GM12878 (cell line): ENCODE measurements at places on chromosomes 1 and 21. TPM values are rescaled to one million over a fixed set of nuclear protein-coding genes. Genes with fewer than 3 reads are reported as not detected.

Gene TCEA3
- total RNA-seq = 0.37 TPM in 1 of 2 replicates, not detected in the other

Gene FMO4
- total RNA-seq = 0.32 and 0.72 TPM in 2 replicates

Gene ITSN1
- 5.1 and 6.1 TPM in 2 replicates for total RNA-seq

Gene OR2G6
- 0.77 and 1.1 TPM in 2 replicates for total RNA-seq

Gene TSPAN1
- total RNA-seq = 0.18 and 0.61 TPM in 2 replicates

Gene FAM3B
- not detected in 2 replicates for total RNA-seq

Gene PKNOX1
- total RNA-seq = 11.9 and 13.3 TPM in 2 replicates

Gene FALEC
- total RNA-seq = 0.41 TPM in 1 of 2 replicates, not detected in the other

Gene GPR3
- 0.33 and 0.56 TPM in 2 replicates for total RNA-seq

- no peaks in the 10 kb centered on the region for H3K27me3 ChIP-seq
- H3K36me3 ChIP-seq = no peaks in the 10 kb centered on the region
- no peak overlapping the region for H3K4me3 ChIP-seq
Measured at GRCh38 chr21:35189077-35189863, 140.2 kb upstream of the RUNX1 start.

DNA sequence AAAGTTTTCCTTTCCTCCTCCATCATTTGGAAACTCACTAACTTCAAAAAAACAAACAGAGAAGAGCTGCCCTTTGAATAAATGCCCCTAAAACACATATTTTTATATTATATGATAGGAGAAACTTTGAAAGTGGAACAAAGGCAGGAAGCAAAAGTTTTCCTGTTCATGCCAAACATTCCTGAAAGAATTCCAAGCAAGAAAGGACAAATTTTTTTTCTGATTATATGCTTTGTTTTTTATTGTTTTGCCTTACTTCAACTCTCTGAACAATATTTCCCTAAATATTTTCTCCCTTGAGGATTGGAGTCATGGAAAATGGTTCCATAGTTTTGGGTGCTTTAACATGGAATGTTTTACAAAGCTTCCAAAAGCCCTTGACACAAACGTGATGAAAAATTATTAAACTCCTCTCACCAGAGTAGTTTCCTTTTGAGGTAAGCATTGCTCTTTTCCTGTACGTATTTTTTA, 638.5 kb upstream of the CAMK1G start:
- H3K27me3 ChIP-seq = no peaks in the 10 kb centered on the region
- H3K4me1 ChIP-seq = no peaks in the 10 kb centered on the region
- DNase-seq = no peak
- no peak overlapping the region for H3K27ac ChIP-seq

DNA sequence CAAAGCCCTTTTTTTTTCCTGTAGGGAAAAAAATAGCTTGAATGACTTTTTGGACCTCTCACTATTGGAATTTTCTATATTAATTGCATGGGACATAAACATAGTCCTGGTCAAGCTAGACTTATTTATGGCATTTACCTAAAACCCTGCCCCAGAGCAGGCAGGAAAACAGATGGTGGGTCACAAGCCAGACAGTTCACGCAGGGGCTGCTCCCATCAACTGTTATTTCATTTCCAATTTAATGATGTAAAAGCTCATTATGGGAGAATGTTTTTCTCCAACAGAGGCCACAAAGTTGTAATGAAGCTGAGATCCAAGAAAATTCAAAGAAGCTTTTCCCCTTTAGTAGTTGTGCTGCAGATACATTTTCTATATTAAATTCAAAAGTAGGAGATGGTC, 99.2 kb downstream of the SGIP1 start:
- DNase-seq = no peak
- no peak overlapping the region for H3K4me3 ChIP-seq
- no peaks in the 10 kb centered on the region for H3K36me3 ChIP-seq
- H3K27me3 ChIP-seq = no peaks in the 10 kb centered on the region
- no peak overlapping the region for H3K27ac ChIP-seq
- H3K4me1 ChIP-seq = no peaks in the 10 kb centered on the region

GRCh38 chr1:110060034-110060661, 10.3 kb downstream of the ALX3 start:
- no peaks in the 10 kb centered on the region for H3K27me3 ChIP-seq
- no peak overlapping the region for H3K27ac ChIP-seq
- no peaks in the 10 kb centered on the region for H3K4me1 ChIP-seq
- H3K4me3 ChIP-seq = no peak overlapping the region

- H3K27me3 ChIP-seq = no peaks in the 10 kb centered on the region; the same call in none of the 2 replicates
- no peak overlapping the region for H3K27ac ChIP-seq
- H3K4me3 ChIP-seq = no peak overlapping the region
- DNase-seq = no peak
Measured at GRCh38 chr1:41500781-41501518, 16.5 kb upstream of the EDN2 start.

- no peak overlapping the region for H3K4me3 ChIP-seq
- peak; percentile 70 for DNase-seq
- no peak overlapping the region for H3K27ac ChIP-seq
- H3K4me1 ChIP-seq = peaks cover 5% of the 10 kb centered on the region; the same call in 1 of the 2 replicates
Measured at GRCh38 chr1:166910396-166910994, 34.4 kb upstream of the TADA1 start.

- no peaks in the 10 kb centered on the region for H3K27me3 ChIP-seq
- no peaks in the 10 kb centered on the region for H3K36me3 ChIP-seq
- H3K4me1 ChIP-seq = no peaks in the 10 kb centered on the region
- DNase-seq = no peak
Measured at GRCh38 chr1:187794561-187794960, 965.8 kb downstream of the PLA2G4A start.

DNA sequence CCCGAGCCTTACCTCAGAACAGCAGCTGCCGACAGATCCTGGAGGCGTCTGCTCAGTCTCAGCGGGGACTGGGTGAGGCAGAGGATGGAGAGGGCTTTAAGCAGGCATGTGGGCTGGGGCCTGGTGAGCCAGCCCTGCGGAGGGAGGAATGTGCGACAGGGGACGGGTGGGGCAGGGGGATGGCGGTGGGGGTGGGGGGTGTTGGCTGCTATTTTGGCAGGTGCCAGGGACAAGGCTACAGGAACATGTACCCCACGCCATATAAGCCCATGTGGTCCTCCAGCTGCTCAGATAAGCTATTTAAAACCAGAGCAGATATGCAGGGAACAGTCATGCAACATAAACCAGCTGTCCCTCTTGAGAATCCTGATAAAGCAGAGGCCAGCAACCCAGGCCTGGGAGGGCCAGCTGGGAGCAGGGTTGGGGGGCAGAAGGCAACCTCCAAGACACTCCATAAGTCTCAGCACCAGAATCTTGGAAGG, at the start of gene TNNT2:
Gene TNNT2, minus strand, starts transcription at position 70 of the 482 bp plus-strand sequence. CDS start 4,426 bp downstream, outside the sequence.
- H3K27ac ChIP-seq = no peak within 1 kb of the TSS
- H3K4me3 ChIP-seq = no peak within 1 kb of the TSS
- H3K27me3 ChIP-seq = peaks cover 3% of the 10 kb centered on the region
- H3K4me1 ChIP-seq = no peaks in the 10 kb centered on the region

DNA sequence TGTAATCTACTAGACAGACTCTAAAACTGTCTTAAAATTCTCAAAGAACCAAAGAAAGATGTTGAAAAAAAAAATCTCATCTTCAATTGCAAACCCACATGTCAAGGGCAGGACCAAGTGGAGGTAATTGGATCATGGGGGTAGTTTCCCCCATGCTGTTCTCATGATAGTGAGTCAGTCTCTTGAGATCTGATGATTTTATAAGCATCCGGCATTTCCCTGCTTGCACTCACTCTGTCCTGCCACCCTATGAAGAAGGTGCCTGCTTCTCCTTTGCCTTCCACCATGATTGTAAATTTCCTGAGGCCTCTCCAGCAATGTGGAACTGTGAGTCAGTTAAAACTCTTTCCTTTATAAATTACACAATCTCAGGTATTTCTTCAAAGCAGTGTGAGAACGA, 257.0 kb downstream of the HHIPL2 start:
- H3K27ac ChIP-seq = no peak overlapping the region
- H3K4me3 ChIP-seq = no peak overlapping the region
- no peaks in the 10 kb centered on the region for H3K4me1 ChIP-seq
- no peaks in the 10 kb centered on the region for H3K27me3 ChIP-seq

DNA sequence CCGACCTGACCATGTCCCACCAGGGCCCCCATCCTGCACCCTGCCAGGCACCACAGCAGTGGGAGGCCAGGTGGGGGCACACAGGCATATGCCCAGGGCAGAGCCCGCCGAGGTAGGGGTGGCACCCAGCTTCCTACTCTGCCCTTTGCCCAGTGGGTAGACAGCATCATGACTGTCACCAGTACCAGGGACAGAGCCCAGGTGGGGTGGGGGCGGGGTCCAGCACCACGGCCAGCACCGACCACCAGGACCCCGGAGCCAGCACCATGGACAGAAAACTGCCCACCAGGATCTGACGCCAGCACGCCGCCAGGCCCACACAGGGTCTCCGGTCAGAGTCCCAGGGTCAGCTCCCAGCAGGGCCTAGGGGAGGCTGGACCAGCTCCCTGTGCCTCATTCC, 3.8 kb downstream of the TAS1R3 start:
- H3K4me1 ChIP-seq = no peaks in the 10 kb centered on the region
- no peaks in the 10 kb centered on the region for H3K36me3 ChIP-seq
- no peaks in the 10 kb centered on the region for H3K27me3 ChIP-seq
- H3K4me3 ChIP-seq = no peak overlapping the region

DNA sequence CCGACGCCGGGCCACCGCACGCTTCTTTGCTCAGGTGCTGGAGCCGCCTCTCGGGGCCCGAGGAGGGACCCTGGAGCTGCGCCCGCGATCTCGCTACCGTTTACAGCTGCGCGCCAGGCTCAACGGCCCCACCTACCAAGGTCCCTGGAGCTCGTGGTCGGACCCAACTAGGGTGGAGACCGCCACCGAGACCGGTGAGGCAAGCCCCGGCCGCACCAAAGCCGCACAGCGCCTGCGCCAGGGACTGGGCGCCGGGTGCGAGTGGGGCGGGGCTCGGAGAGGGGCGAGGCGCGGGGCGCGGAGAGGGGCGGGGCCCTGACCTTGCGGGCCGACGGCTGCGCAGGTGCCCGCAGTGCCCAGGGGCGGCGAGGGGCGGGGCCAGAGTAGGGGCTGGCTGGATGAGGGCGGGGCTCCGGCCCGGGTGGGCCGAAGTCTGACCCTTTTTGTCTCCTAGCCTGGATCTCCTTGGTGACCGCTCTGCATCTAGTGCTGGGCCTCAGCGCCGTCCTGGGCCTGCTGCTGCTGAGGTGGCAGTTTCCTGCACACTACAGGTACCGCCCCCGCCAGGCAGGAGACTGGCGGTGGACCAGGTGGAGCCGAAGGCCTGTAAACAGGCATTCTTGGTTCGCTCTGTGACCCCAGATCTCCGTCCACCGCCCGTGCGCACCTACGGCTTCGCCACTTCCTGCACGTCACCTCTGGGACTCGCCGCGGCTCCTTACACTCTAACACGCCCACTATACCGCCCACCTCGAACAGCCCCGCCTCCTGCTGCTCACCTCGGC, 9.8 kb upstream of the CDC20 start:
- H3K4me3 ChIP-seq = peak overlapping the region; percentile 50; the same call in 1 of the 2 replicates
- H3K27me3 ChIP-seq = no peaks in the 10 kb centered on the region
- H3K27ac ChIP-seq = peak overlapping the region; percentile 58; the same call in 1 of the 2 replicates
- H3K36me3 ChIP-seq = no peaks in the 10 kb centered on the region
- DNase-seq = no peak

DNA sequence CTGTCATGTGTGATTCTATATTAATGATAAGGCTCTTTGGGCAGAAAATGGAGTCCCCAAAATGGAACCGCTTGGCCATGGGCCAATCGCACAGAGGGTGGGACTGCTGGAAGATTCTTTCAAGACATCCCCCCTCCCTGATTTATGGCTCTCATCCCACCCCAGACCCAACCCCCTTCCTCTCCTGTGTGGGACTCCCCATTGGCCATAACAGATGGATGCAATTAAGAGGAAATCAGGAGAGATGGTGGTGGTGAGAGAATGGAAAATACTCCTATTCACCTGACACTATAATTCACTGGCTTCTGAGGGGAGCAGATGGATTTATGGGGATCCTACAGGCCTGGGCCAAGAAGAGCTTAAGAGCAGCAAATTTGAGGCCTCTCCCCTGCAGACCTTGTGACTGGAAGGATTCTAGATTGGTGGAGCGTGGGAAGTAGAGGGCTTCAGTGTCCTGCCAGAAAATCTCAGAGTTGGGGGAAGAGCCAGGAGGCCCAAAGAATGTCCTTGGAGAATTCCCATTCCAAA, 1.7 kb downstream of the IGFN1 start:
- H3K27me3 ChIP-seq = no peaks in the 10 kb centered on the region; the same call in none of the 2 replicates
- no peak overlapping the region for H3K27ac ChIP-seq
- DNase-seq = no peak
- H3K36me3 ChIP-seq = no peaks in the 10 kb centered on the region
- no peak overlapping the region for H3K4me3 ChIP-seq

DNA sequence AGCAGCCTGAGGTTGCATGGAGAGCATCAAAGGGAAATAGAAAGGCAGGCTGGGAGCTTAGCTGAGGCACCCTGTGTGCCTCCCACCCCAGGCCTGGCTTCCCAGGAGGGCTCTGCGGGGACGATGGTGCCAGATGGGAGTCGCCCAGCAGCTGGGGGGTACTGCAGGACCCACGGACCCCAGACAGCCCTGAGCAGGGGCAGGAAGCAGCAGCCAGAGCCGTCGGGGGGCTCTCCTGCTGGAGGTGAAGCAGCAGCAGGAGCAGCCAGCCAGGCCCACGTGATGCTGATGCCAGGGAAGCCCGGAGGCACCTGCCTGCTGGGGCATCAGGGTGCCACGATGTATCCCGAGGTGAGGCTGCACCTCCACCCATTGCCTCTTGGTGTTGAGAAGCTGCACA, 20.4 kb downstream of the RAP1GAP start:
- no peak overlapping the region for H3K4me3 ChIP-seq
- peaks cover 6% of the 10 kb centered on the region for H3K27me3 ChIP-seq
- no peak for DNase-seq

DNA sequence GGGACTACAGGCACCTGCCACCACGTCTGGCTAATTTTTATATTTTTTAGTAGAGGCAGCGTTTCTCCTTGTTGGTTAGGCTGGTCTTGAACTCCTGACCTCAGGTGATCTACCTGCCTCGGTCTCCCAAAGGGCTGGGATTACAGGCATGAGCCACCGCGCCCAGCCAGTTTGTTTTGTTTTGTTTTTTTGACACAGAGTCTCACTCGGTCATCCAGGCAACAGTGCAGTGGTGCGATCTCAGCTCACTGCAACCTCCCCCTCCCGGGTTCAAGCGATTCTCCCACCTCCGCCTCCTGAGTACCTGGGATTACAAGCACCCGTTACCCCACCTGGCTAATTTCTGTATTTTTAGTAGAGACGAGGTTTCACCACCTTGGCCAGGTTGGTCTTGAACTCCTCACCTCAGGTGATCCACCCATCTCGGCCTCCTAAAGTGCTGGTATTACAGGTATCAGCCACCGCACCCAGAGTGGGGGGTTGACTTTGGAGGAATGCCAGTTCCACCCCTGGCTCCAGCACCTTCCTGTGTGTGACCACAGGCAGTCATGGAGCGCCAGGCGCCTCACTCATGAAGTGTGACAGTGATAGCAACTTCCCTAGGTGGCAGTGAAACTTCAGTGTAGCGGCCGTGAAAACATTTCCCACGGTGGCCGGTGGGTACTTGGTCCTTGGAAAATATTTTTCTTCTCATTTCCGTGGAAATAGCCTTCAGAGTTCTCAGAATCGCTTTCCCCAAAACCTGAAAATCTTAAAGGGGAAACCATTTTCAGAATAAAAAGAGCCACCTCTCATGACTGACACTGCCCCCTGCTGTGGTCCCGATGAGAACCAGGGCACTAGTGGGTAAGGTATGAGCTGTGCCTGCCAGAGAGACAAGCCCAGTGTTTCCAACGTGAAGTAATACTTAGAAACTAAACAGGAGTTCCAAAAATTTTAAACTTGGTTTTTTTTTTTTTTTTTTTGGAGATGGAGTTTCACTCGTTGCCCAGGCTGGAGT, 48.6 kb downstream of the WDR4 start:
- H3K4me1 ChIP-seq = peaks cover 3% of the 10 kb centered on the region
- no peaks in the 10 kb centered on the region for H3K36me3 ChIP-seq
- DNase-seq = no peak
- no peak overlapping the region for H3K27ac ChIP-seq
- no peak overlapping the region for H3K4me3 ChIP-seq

GRCh38 chr21:38410466-38410865, 87.8 kb downstream of the ERG start:
- H3K27me3 ChIP-seq = no peaks in the 10 kb centered on the region
- H3K36me3 ChIP-seq = no peaks in the 10 kb centered on the region
- H3K4me1 ChIP-seq = no peaks in the 10 kb centered on the region
- no peak overlapping the region for H3K4me3 ChIP-seq
- DNase-seq = no peak
